H54 (cell line): ENCODE measurements at places on chromosomes 2 and 18.

DNA sequence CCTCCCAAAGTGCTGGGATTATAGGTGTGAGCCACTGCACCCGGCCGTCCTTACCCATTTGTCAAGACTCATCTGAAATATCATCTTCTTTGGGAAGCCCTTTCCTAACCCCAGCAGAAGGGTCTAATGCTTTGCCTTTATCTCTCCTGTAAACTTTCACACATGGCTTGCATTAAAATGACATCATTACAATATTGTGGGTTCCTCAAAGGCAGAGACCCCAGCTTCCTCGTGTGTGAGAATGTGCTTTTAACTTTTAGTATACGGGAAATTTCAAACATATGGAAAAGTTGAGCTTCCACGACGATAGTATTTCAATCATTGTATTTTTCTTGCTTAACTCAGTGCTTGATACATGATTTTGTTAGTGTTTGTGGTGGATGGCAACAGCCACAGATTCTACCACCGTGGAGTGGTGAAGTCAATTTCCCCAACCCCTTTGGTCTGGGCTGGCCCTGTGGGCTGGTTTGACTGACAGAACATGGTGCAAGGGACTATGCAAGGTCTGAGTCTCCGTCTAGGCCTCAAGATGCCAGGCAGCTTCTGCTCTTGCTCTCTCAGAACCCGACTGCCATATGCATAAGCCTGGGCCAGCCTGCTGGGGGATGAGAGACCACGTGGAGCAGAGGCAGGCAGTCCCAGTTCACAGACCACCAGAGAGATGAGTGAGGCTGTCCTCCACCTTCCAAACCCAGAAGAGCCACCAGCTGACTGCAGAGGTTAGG, 39.9 kb downstream of the NGEF start:
- no peak for DNase-seq

GRCh38 chr18:45166341-45166835, 448.9 kb upstream of the SLC14A2 start:
- DNase-seq: no peak

DNA sequence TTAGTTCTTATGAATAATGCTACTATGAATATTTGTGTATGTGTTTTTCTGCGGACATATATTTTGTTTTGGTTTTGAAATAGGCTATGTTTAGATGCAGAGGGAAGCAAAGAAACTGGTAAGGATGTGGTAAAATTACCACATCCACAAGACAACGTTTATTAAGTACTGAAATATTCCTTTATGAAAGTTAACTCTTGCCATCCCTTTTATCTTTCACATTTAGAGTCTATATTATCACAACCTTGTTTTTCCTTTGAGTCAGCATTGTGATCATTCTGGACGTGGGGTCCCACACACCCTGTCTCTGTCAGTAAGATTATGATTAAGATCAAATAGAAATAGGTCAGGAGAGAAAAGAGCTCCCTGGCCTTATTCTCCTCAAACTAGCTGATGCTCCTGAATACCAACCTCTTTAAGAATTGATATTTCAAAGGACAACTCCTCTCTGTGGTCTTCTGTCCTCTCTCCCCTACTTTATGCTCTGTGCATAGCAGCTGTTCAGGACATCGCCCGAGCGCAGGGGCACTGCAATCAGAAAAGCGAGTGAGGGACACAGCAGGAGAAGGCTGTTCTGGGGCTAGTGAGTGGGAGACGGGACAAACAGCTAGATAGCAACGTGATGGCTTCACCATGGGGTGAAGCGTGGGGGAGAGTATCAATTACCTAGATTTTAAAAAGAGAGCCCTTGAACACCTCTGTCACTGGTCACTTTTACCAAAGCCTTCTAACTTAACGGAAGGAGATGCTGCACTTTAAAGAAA, 12.2 kb downstream of the METAP1D start:
- DNase-seq: no peak

GRCh38 chr2:190781604-190782198, 98.9 kb upstream of the GLS start:
- peak; percentile 33 for DNase-seq

- DNase-seq: no peak
Observed at GRCh38 chr2:176120364-176121189, 1.9 kb upstream of the HOXD9 start.

DNA sequence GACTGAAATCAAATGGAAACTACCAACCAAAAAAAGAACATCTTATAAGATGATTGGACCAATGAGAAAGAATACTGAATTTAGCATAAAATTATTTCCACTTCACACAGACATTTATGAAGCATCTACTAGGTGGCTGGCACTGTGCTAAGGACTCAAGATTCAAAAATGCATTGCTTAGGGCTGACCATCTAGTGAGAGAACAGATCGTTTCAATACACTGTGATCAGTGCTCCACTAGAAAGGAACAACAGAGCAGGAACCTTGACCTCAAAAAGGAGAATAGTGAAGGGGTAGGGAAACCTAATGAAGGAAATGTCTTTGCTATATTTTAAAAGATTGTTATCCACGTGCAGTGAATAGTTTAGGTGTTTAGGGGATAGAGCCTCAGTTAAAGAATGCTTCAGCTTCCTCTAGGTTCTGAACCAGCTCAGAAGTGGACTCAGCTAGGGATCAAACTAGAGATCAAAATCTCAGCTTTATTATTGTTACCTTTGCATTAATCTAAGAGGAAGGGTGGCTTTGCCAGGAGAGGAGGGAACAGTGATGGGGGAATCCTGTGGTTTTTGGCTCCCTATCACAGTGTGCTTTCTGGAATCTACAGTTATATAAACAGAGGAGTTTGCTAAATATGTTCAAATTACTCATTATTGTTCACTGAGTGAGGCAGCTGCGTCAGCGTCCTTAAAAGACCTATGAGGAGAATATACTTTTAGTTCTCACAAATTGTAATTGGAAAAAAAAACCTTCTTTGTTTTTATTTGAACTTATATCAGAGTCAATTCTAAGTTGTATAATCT, 16.2 kb upstream of the BBS5 start:
- DNase-seq: no peak

DNA sequence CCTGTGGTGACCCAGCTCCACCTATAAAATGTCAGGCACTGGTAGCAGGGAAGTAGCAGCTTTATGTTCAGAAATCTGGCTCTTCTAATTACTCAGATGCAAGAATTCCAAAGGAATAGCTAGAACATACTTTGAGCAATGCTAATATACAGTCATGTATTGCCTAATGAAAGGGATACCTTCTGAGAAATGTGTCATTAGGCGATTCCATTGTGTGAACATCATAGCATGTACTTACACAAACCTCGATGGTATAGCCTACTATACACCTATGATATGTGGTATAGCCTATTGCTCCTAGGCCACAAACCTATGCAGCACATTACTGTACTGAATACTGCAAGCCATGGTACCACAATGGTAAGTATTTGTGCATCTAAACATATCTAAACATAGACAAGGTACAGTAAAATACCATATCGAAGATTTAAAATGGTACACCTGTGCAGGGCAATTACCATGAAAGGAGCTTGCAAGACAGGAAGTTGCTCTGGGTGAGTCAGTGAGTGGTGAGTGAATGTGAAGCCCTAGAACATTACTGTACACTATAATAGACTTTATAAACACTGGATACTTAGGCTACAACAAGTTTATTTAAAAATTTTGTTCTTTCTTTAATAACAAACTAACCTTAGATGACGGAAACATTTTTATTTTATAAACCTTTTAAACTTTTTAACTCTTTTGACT, 50.3 kb upstream of the ETAA1 start:
- no peak for DNase-seq

DNA sequence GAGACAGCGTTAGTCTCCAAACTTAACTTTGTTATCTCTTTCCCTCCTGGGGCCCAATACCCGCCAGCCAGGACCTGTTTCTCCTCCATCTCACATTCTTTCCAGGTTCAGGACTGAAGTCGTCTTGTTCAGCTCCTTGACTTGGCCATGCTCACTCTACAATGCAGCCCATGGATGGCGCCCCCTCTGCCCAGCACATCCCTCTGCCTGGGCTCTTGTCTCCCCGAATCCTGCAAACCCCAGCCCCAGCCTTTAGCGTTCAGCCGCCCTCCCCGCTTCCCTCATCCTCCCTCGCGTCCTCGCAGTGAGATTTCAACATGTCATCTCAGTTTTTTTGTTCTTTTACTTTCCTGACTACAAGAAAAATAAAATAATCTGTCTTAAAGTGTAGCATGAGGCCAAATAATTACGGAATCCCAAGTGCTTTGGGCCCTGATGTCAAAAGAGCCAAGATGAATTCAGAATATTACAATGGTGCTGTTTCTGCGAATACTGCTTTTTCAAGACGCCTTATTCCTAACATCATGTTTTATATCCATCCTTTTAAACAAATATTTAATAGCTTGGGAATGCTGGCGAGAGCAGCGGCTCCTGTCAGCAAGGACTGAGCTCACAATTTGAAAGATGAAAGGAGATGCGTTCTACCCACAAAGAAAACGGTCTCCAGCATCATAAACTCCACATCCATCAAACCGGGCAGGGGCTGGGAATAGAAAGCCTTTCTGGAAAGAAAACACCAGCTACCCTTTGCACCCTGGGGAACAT, 1.0 kb downstream of the FAM178B start:
- no peak for DNase-seq

GRCh38 chr2:158297606-158298005, 158.9 kb downstream of the CCDC148 start:
- no peak for DNase-seq

- DNase-seq: no peak
Observed at GRCh38 chr2:29697181-29697580, 224.2 kb downstream of the ALK start.

- no peak for DNase-seq
Observed at GRCh38 chr2:10202131-10202665, 79.7 kb downstream of the RRM2 start.

DNA sequence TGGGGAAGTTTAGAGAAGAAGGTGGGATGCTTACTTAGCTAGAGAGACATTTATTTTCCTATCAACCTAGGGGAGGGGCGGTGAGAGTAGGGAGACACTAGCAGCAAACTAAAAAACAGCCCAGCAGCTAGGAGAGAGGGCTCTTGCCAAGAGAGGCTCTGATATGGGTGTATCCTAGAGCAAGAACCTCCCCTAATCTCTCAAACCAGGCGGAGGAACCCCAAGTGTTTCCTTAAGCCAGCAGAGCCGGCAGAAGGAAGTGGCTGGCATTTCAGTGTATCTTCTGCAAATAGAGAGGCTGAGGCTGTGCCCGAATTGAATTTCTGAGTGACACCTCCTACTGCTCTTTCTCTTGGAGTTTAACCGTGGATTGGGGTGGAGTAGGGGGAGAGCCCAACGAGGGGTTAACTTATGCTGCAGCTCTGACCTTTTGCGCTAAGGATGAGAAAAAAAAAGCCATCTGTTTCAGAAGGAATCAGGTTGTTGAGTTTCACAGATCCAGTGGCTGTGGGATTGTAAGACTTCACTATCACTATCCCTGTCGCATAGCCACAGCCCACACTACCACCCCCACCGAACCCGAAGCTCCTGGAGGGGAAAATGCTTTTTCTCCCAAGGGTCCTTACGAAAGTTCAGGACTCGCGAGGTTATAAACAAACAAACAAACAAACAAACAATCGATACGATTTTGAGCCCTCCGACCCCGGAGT, 1.4 kb downstream of the ST8SIA5 start:
- DNase-seq: no peak

- no peak for DNase-seq
Observed at GRCh38 chr2:177253704-177254103, 10.8 kb downstream of the NFE2L2 start.

GRCh38 chr2:178863130-178863855, 56.1 kb upstream of the TTN start:
- no peak for DNase-seq

GRCh38 chr2:215059724-215060123, 78.7 kb downstream of the ABCA12 start:
- DNase-seq: no peak

DNA sequence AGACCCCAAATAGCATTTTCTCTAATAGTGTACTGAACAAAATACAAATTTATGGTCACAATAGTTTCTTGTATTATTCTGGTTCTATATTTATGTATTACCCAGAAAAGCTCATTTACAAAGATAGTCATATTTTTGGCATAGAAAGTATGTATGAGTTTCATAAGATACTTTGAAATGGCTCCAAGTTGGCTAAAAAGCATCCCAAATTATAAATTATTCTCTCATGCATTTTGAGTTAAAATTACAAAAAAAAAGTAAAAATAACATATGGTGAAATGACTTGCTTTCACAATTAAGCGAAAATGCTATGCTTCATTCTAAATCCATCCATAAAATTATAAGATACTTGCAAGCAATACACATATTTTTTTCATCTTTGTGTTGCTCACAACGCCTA, 530.7 kb downstream of the ZNF804A start:
- no peak for DNase-seq

DNA sequence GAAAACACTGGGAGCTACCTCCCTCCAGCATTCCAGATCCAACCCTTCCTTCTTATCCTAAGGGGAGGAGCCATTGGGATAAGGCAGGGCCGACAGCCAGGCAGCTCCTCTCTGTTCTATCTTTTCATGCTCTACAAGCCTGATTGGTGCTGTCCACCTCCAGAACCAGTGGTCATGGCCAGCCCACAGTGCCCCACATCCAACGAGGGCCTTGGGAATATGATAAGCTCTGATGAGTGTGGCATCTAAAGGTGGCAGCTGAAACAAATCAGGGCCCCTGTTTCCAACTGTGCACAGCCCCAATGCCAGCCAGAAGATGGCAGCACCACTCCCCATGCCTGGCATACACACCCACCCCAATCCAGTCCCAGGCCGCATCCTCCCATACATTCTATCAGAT, 329.3 kb downstream of the C1D start:
- DNase-seq: peak; percentile 37

- DNase-seq: no peak
Observed at GRCh38 chr2:121400201-121400600, 115.2 kb upstream of the TFCP2L1 start.

GRCh38 chr2:191835539-191836350, 11.1 kb downstream of the CAVIN2 start:
- DNase-seq: peak; percentile 15

DNA sequence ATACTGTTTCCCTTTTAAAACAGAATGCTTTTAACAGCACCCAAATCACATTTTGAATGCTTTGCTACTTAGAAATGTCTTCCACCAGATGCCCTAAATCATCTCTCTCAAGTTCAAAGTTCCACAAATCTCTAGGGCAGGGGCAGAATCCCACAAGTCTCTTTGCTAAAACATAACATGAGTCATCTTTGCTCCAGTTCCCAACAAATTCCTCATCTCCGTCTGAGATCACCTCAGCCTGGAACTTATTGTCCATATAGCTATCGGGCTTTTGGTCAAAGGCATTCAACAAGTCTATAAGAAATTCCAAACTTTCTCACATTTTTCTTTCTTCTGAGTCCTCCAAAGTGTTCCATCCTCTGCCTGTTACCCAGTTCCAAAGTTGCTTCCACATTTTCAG, 1374.5 kb upstream of the NXPH2 start:
- no peak for DNase-seq
